ENCODE measurements at places on chromosomes 2 and 18.
A peak's percentile ranks its signal among the peaks of the same experiment; 100 is the strongest.

- no peak for DNase-seq
Observed at GRCh38 chr2:196160101-196160500, 11.3 kb downstream of the STK17B start.

DNA sequence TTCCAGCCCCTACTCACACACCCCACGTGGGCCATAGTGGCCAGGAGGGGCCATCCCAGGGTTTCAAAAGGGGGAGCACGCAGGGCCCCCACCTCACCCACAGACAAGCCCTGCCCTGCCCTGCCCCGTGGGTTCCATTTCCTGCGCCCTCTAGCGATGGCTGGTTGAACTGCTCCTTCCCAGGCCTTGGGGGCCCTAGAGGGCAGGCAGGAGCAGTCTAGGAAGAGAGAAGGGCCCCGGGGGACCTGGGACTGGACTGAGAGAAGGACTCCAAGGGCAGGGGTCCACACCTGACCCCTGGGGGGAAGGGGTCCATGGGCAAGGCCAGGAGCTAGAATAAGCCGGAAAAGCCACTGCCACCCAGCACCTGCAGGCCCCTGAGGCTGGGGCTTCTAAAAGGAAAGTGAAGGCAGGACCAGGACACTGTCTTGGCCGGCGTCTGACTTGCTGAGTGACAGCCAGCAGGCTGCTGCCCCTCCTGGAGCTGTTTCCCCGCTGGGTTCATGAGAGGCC, 10.1 kb downstream of the CYP26B1 start:
- DNase-seq = no peak

DNA sequence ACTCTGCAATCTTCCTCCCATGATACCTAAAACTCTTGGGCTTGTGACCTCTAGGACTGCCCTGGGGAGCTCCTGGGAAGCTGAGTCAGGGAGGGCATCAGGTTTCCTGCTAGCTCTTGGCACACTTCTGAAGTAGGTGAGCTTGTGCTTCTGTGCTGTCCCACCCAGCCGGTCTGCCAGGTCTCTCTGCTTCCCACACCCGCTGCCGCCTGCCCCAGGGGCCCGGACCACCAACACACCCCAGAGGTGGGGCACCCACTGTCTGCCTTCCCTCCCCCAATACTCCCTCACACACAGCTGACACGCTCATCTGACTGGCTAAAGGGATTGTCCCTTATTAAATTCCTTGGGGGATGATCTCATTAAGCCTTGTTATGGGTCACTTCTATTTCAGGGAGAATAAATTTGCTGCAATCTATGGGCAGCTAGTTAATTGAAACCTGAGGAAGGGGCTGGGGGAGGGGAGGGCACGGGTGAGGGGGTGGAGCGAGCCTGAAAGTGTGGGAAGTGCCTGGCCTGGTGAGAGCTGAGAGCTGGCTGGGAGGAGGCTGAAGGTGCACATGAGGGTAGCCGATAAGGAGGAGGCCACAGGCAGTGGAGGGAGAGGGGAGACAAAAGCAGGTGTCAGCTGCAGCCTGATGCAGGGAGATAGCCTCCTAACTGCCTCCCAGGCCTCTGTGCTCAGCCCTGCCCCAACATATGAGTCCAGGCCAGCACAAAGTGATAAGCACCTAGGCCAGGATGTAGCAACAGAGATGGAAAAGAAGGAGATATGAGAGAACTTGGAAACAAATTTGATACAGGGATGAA, 48.8 kb downstream of the HAUS1 start:
- no peak for DNase-seq

DNA sequence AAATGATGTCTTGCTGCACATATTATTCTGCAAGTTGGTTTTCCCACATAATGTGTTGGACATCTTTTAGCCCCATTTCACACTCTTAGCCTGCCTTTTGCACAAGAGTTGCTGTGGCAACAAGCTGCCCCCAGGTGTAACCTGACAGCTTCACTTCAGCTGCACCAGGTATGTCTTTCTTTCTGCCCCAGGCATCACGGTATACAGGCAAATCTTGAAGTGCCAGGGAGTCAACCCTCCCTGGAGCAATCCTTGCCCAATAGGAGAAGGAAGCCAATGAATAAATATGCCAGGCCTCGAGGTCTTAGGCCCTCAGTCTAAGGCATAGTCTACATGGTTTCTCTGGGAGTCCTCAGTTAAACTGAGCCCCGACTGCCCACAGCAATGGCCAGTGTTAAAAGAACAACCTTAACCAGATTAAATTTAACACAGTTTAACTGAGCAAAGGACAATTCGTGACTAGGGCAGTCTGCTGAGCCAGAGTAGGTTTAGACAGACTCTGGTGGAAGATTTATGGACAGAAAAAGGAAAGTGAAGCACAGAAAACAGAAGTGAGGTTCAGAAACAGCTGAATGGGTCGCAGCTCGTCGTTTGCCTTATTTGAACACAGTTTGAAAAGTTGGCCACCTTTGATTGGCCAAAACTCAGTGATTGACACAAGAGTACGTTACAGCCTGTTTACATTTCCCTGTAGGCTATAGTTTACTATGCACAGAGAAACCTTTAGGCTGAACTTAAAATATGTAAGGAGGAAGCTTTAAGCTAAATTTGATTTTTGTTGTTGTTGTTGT, 32.0 kb upstream of the C1QL2 start:
- DNase-seq = no peak

DNA sequence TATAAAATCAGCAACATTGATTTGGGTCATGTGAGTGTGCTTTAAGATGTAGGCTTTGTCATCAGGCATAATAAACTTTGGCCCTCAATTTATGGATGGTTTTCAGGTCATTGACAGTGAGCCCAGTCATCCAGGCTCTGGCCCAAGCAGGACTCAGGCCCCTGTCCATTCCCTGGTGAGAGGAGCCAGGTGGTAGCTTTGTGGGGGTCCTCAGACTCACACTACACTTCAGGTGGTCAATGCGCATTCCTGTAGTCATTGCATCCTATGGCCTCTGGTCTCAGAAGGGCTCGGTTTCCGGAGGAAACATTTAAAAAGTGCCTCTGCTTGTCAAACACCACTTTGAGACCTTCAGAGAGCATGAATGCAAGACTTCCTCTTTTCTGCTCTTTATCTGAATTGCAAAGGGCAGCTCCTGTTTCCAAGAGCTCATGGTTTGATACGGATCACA, 20.2 kb downstream of the LGALSL start:
- no peak for DNase-seq

DNA sequence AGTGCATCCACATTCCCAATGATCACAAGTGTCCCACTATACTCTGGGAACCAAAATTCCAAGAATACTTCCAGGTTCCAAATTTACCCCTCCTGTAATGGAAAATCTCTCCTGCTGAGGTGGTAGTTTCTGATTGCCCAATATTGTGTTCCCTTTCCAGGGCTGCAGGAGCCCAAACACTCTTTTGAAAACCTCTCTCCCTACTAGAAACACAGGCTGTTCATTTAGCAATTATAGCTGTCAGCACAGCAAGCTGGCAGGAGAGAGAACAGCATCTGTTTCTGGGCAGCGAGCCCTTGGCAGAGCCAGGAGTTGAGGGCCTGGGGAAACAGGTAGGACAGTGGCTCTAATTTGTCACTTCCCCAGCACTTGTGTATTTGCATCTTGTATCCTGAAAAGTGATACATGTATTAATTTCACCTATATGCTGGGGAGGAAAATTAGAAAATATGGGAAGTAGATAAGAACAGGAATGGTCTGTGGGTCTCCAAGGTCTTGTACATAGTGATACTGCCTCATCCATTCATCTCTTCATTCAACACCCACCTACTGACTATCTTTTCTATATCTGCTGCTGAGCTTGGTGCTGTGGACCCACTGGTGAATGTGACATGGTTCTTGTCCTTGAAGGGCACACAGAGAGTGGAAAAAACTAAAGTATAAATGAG, 16.9 kb upstream of the PAIP2B start:
- DNase-seq = no peak

GRCh38 chr2:217951521-217952247, 51.1 kb downstream of the TNS1 start:
- DNase-seq = no peak

GRCh38 chr2:239758279-239758877, 266.8 kb downstream of the NDUFA10 start:
- DNase-seq = no peak

DNA sequence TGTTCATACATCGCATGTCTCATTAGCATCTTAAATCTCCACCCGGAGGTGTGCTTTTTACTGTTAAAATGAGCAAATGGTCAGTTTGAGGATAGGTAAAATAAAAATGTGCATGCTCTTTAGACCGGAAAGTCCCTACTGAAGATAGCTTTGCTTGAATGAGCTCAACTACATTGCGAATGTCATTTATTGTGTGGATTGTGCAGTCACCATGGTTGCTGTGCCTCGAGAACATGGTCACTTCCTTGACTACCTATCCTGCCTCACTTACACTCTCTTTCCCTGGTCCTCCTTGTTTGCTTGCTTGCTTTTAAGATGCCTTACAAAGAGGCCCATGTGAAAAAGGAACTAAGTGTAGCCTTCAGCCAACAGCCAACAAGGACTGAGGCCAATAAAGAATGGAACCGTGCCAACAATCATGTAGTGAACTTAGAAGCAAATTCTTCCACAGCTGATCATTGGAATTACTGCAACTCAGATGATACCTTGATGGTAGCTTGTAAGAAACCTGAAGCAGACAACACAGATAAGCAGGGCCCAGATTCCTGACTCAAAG, 72.2 kb upstream of the BARD1 start:
- DNase-seq = no peak

DNA sequence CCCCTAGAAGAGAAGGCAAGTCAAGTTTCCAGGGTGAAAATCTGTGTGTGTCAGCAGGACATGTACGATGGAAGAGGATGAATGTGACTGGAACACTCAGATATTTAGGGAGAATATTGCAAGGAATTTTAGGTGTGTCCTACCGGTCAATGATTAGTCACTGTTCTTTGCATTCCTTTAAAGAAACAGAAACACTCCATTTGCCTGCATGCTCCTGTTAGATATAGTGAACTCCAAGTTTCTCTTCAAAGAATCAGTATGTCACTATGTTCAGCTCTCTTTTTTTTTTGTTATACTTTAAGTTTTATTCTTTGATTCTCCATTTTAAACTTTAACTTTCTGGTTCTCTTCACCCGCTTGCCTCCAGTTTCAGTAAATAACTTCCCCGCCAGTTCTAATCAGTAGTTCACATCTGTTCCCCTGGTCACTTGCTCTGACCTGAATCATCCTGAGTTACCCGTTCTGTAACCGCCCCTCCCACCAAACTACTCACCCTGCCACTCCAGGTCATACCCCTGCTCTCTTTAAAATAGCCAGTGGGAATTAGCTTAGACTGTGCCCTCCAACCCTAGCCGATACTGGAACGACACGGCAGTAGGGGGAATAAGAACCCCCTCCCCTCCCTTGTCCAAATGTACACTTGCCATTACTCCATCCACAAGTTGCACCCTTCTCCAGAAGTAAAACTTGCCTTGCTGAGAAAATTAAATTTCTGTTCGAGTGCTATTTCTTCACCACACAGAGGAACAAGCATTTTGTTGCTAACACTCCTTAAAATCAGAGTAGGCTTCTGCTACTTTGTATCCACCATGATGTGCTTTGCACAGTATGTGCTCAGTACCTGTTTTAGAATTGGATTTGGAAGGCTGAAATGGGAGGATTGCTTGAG, 268.4 kb downstream of the METTL4 start:
- no peak for DNase-seq

- DNase-seq = no peak
Observed at GRCh38 chr2:143356736-143357446, 227.7 kb downstream of the ARHGAP15 start.

GRCh38 chr2:21599417-21599816, 475.6 kb downstream of the TDRD15 start:
- no peak for DNase-seq

DNA sequence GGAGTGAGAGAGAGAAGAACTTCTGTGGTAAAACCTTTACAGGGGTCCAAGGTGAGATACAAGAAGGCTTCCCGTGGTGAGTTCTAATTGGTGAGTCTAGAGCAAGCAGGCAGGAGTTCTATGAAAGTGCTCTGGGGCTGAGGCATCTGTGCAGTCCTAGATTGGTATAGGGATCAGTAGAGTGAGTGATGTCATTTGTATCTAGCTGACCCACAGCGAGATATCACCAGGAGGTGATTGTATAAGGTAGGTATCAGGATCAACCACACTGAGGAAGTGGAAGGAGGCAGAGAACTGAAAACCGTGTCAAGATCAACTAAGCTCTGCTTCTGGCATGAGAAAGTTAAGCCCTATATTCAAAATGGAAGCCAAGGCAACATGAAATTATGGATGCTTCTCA, 1648.9 kb upstream of the TMEFF2 start:
- DNase-seq = no peak

- peak; percentile 58 for DNase-seq
Observed at GRCh38 chr2:25314514-25315315, 27.0 kb downstream of the DNMT3A start.

- DNase-seq = no peak
Observed at GRCh38 chr18:5941890-5942289, 46.6 kb upstream of the TMEM200C start.

GRCh38 chr2:235934059-235934773, 234.0 kb downstream of the GBX2 start:
- no peak for DNase-seq

- DNase-seq = no peak
Observed at GRCh38 chr2:75340560-75340959, 141.2 kb upstream of the TACR1 start.

- DNase-seq = no peak
Observed at GRCh38 chr2:81661081-81661480, 1356.5 kb upstream of the LRRTM1 start.

GRCh38 chr2:9775351-9775750, 67.9 kb upstream of the TAF1B start:
- no peak for DNase-seq

GRCh38 chr2:26934335-26934724, 36.1 kb upstream of the MAPRE3 start:
- no peak for DNase-seq

- DNase-seq = no peak
Observed at GRCh38 chr2:54459037-54459441, 2.9 kb downstream of the SPTBN1 start.

DNA sequence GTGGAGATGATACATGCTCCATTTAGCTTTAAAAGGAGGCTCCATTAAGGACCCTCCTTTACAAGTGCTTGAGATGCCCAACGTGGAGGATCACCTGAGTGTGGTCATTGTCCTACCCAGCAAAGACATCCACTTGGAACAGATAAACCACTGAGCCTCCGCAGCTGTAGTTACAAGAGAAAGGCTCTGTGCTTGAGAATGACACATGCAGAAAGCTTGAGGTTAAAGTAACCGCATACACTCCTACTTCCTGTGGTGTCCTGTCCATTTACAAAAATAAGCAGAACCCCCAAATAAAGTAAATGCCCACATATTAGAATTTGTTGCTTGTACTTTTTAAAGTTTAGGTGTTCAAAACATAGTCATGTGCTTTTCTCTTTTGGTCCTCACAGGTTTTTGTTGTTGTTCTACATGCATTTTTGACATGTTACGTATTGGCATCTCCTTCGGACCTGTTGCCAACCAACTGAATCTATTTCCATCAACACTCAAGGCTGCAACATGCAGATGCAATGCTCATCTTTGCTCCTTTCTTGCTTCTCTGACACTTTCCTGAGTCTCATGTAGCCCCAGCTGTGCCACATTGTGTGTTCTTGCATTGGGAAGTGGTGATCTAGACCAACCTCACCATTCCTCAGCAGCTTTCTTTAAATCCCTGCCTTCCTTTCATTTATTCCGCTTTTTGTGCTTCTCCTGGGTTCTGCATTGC, 56.0 kb downstream of the SERPINB7 start:
- no peak for DNase-seq

Data from amygdala (tissue), 56 donors.